T47D (cell line): ENCODE measurements at places on chromosomes 5 and 9.

DNA sequence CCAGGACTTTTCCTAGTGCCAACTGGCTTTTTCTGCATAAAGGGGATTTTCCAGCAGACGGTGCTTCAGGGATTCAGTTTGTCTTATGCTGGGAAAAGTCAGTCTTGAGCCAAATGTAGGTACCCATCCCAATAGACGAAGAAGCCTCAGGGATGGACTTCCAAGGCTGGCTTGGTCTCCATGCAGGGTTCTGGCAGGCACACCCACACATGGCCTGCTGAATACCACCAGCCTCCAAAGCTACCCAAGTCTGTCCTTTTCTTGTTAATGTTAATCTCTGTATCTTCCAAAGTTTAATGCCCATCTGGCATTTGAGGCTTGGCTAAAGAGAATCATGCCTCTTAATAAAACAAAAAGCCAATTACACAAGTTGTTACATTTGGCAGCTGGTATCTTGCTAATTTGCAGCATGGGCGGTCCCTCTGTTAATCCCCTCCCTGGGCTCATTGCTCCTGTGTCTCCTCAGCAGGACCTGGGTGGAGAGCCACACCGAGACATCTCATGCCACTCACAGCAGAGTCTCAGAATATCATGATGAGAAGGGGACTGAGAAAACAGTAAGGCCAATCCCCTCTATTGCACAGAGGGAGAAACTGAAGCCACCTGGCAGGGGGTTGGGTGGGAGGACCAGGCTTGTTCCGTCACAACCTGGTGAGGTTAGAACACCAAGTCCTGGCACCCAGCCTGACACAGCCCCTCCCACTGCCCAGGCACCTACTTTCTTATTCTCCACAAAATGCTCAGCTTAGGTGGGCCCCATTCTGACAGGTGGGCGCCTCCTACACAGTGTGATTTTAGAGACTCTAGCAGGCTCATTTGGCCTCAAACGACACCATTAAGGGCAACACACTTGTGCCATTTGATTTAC lies 243.2 kb downstream of the FSTL4 start:
- DNase-seq = no peak

GRCh38 chr9:99004115-99004514 lies 60.4 kb downstream of the COL15A1 start:
- no peak for DNase-seq

GRCh38 chr9:137878146-137878941 lies 762 bp downstream of the CACNA1B start:
- no peak for DNase-seq

DNA sequence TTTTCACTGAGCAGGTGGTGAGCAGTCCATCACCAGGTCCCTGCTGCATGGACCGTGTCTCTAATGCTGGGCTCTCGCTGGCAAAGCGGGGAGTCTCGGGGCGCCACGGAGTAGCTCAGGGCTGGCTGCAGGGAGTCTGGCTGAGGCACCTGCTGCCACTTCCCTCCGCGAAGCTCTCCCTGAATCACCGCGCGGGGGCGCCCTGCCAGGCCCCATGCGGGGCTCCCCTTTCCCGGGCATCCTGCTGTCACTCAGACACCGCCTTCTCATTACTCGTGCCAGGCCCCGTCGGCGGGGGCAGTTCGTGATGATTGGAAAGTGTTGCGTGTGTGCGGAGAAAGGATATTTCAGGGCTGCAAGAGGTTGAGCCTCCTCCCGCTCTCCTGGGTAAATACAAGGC lies 335.8 kb downstream of the IRX2 start:
- DNase-seq = peak; percentile 15

GRCh38 chr9:19922476-19923118 lies 133.8 kb upstream of the SLC24A2 start:
- DNase-seq = peak; percentile 22

GRCh38 chr5:144247131-144247530 lies 76.5 kb downstream of the KCTD16 start:
- DNase-seq = no peak

DNA sequence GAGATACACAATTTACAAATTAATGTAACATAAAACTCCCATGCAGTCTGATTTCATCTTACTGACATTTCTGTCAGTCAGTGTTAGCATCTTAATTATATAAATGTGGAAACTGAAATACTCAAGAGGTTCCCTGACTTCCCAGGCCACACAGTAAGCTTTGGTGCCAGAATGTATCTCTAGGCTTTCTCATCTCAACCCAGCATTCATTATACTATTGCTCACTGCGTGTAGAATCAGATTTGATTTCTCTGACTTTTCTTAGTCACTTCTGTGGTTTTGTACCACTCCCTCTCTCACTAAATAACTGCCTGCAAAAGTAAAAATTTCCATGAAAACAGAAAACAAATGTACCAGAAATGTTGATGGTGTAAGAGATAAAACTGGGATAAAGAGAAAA lies 31.7 kb upstream of the CDKN2B start:
- no peak for DNase-seq

GRCh38 chr9:106697750-106698502 lies 165.0 kb upstream of the ZNF462 start:
- peak; percentile 53 for DNase-seq

GRCh38 chr5:141680751-141681201 lies 1.3 kb downstream of the ARAP3 start:
- DNase-seq = no peak

DNA sequence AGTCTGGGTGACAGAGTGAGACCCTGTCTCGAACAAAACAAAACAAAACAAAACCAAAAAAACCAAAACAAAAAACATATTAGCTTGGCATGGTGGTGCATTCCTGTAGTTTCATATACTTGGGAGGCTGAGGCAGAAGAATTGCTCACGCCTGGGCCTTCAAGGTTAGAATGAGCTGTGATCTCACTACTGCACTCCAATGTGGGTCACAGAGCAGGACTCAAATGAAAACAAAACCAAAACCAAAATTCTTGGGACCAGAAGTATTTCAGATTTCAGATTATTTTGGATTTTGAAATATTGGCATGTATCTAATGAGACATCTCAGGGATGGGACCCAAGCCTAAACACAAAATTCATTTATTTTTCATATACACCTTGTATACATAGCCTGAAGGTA lies 80.2 kb downstream of the TMC1 start:
- DNase-seq = no peak

- no peak for DNase-seq
Measured at GRCh38 chr9:131732636-131733289, 7.1 kb downstream of the RAPGEF1 start.

DNA sequence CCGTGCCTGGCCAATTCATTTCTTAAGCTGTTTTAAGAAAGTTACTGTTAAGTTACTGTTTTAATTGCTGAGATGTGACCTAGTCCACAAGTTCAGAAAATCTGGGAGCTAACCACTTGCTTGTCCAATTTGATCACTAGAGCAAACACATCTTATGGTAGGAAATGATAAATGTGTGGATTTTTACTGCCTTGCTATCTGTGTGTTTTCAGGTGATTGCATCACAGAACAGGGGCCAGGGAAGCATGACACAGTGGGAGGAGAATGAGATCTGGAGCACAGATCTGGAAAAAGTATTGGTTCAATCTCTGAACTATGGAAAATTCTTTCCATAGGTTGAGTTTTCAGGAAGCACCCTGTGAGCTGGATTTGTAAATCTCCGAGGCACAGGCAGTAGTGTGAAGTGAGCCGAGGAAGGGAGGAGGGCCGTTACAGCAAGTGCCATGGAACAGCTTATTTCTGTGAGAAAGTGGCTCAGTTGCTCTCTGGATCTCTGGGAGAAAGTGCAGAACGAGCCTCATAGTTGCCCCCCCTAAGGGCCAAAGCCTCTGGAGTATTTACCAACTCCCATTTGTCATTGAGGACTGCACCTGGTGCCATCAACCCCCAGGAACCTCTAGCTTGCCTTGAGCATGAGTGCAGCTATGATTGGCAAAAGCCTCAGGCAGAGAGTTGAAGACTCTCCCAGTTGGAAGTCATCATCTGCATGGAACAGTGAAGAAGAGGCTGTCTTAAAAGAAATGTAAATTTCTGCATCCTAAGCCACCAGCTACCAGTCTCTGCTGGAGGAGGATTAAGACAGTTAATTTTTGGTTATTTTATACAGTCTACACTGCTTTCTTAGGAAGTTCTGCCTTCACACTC lies 161.8 kb upstream of the CLINT1 start:
- no peak for DNase-seq

GRCh38 chr5:103829585-103829984 lies 267.0 kb upstream of the NUDT12 start:
- peak; percentile 16 for DNase-seq

DNA sequence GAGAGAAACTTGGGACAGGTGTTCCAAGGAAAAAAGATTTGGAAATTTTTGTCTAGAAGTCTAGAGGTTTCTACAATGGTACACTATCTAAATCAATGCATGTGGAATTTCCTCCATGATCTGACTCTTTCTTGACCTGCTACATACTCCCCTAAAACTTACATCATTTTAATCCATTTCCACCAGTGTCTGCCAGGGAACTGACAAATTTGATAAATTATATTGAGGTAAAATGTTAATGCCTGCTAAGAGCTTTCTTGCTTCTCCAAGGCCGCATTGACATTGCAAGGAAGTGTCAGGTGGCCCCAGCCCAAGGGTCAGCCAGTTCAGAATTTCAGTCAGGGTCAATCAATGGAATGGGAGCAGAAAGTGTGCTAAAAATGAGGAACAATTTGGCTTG lies 163.4 kb upstream of the FBXL17 start:
- no peak for DNase-seq

DNA sequence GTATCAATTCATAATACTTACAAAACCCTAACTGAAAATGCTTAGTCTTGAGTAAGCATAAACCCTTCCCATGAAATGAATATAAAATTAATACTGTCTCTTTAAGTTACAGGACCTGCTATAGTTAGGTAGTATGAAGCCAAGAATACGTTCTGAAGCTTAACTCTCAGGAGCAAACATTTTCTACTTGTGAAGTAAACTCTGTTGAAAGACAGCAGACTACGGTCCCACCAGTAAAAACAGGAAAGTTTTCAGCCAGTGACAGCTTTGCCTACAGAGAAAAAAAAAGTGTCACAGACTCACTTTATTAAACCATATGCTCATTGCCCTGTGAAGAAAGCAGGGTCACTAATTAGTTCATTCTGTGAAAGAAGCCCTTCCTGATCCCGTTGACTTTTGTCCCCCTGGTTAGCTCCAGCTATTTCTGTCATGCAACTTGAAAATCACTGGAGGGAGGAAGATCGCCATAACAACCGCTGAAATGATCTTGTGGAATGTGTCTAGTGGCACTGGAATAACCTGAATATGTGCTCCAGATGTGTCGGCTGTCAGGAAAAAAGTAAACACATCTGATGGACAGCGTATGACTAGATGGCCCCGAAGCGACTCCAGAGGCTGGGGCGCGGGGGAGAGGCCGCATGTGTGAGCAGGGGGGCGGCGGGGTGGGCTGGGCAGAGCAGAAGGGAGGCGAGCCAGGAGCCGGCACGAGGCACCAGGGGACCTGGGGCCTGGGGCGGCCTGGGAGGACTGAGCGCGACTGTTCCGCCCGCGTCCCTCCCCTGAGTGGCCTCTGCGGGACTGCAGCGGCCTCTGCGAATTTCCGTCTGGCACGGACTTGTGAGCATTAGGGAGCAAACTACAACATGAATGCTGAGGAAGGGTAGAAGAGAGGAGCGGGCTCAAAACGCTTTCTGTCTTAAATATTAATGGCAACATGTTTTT lies 41.9 kb downstream of the BNC2 start:
- DNase-seq = no peak

DNA sequence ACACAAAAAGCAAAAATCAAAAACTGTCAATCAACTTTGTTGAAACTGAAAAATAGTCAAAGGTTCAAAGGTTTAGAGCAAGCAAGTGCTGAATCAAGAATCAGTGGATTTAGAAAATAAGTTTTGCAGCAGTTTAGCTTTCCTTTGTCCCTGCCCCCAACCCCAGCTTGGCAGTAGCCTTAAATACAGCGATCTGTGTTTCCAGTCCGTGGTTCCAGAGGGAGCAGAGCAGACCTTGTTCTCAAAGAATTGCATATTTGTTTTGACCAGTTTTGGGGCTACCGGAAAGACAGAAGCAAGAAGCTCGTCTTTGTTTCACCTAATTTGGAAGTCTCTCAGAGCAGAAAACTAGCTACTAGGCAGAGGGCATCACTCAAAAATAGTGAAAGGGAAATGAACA lies 57.2 kb upstream of the PRDM9 start:
- no peak for DNase-seq

GRCh38 chr9:128568470-128569078 lies 16.2 kb downstream of the SPTAN1 start:
- DNase-seq = no peak

- no peak for DNase-seq
Measured at GRCh38 chr5:169268019-169268418, 32.9 kb downstream of the SLIT3 start.

GRCh38 chr5:171872666-171873065 lies 87.0 kb downstream of the SMIM23 start:
- no peak for DNase-seq

DNA sequence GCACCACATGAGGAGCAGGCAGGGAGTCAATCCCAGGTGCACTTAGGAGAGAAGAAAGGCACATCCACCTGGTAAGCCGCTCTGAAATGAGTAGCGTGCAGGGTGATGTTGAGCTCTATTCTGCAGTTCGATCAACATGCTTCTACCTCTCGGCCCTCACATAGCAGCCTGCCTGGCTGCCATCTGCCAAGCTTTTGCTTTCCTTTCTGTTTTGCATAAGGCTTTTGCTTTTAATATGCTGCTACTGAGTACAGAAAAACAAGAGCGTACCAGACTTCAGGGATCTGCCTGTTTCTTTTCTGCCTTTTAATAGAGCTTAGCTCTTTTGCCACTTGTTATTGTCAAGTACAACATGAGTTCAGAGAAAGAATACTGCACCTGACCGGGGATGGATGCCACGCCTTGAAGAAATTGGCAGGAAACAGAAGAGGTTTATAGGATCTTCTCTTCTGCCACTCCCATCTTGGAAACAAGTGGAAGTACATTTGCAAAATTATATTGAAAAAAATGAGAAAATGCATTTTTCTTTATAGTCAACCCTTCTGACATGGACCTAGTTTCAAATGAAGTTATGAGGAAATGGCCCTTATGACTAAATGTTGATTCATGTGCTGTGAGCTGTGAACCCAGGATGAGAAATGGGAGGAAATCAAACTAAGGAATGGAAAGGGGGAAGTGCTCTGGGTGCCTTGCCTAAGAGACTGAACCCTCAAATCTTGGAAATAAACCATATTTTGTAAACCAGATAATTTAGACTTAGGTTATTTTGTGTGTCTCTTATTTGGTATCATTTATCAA lies 4.0 kb upstream of the FCHO2 start:
- no peak for DNase-seq

DNA sequence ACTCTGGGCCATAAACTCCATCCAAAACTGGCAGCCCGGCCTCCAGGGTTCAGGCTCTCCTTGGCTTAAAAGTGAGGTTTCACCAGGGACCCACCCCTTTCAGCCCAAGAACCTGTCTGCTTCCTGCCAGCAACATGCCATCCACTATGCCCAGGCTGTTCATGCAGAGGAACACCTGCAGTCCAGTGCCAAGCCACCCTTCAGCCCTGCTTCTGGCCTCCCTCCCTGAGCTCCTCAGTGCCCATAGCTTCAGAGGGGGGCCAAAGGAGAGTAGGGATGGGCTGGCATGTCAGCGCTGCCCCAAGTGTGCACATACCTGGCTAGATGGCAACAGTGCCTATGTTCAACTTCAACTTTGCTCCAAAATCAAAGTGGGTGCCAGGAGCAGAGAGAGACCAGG lies 166.9 kb upstream of the MRPS30 start:
- DNase-seq = no peak

GRCh38 chr5:67617051-67617450 lies 420.5 kb upstream of the CD180 start:
- DNase-seq = peak; percentile 42
